IMR-90 (cell line): ENCODE measurements at places on chromosomes 12 and 14. TPM values are rescaled to one million over a fixed set of nuclear protein-coding genes. Genes with fewer than 3 reads are reported as not detected.

DNA sequence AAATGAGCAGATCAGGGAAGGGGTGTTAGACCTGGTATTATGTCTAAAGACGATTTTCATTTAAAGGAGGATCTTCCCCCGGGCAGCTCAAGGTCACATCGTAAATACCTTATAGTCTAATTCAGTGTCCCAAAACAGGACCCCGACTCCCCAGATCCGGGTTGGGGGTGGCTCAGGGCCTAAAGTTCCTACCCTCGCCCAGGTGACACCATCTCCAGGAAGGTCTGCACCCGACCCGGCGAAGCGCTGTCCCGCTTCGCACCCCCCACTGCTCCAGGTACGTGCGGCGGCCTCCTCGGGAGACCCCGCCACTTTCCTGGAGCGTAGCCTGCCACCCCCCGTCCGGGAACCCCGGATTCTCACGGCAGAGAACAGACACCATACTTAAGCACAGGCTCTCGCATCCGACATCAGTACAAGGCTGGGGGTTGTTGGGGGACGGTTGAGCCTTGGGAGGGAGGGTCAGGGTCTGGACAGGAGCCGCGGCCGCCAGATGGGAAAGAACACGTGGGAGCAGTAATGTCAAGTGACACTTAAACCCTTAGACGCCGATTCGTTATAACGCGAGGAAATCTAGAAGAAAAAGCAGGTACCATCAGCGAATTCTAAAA is 556 bp downstream of the TIMM9 start:
- DNase-seq = peak; percentile 65

GRCh38 chr12:56152756-56153677 is 630 bp downstream of the MYL6B start:
- no peak for DNase-seq

DNA sequence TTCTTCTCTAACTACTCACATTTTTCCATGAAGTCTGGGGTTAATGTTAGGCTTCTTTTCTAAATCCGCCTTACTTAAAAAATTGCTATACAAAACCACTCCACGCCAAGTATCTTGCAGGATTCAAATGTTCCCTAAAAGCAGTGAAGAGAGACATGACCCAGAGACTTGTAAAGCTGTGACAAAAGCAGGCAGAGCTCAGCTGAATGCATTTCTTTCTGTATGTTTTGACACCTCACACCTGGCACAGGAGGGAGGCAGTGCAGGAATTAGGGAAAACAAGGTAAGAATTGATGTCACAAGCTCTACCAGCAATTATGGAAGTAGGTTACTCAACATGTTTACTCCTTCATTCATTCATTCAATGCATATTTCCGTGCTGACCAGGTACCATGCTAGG is 295.0 kb downstream of the RPAP3 start:
- no peak for DNase-seq

DNA sequence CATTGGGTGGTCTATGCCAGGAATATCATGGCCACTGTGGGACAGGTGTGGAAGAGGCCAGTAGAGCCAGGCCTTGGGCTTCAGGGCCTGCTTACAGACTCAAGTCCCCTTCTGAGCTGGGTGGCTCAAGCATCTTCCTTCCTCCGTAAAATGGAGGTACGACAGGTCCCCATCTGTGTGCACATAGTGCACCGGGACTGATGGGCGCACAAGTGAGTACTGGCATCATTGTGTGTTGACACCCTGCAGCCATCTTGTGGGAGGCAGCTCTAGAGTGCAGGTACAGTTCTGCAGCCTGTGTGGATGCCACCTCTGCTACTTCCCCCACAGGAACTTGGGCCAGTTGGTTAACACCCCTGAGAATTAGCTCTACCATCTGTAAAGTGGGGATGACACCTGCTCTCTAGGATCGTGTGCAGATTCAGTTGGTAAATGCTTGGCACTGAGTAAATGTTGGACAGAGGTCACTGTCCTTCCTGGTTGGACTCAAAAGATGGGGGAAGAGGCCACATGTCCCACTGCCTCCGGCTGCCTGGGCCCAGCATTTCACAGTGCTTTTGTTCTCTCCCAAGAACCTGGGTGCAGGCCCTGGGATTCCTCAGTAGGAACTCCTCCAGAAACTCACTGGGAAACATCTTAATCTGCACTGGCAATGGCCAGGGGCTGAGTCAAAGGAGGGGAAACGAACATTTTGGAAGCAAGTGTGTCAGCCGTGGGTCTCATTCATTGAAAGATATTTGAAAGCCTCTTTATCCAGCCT is 70.6 kb downstream of the C14orf132 start:
- DNase-seq = no peak

GRCh38 chr14:100822013-100822412 is 3.9 kb upstream of the MEG3 start:
- DNase-seq = no peak

GRCh38 chr12:22272335-22273151 is 62.0 kb downstream of the ST8SIA1 start:
- DNase-seq = no peak

- no peak for DNase-seq
Observed at GRCh38 chr12:132496710-132497109, 6.8 kb downstream of the FBRSL1 start.

DNA sequence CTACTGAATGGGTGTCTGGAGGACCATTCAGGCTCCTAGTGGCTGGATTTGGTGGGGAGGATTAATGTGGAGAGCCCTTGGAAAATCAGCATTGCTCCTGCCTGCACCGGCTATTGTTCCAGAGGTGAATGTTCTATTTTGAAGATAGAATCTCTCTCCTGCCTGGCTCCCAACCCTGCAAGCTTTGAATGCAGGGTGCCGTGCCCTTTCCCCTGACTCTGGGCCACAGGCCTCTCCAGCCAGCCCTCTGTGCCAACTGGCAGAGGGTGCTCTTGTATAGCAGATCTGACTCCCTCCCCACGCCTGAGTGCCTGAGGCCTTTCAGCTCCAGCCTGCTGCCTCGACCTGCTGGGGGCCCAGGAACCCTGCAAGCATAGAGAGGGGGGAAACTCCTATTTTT is 106.8 kb downstream of the TMEM260 start:
- DNase-seq = no peak

GRCh38 chr12:32644431-32644830 is 34.7 kb upstream of the DNM1L start:
- no peak for DNase-seq

GRCh38 chr12:5466521-5466960 is 34.6 kb downstream of the NTF3 start:
- DNase-seq = peak; percentile 42

DNA sequence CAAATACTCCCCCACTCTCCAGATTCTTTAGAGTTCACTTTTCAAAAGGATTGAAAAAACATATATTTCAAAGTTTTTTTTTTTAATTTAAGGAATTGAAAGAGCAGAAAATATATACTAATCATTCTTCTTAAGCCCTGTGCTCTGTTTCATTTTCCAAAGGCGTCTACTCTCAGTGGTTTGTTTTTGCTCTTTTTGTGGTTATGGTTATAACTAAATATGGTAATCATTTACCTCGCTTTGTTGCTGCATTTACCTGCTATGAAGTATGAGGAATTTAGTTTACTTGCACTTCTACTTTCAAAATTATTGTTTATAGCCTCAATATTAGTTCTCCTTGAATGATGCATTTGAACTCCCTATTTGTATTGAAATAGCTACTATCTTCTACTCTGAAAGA is 55.9 kb upstream of the LRRK2 start:
- no peak for DNase-seq

DNA sequence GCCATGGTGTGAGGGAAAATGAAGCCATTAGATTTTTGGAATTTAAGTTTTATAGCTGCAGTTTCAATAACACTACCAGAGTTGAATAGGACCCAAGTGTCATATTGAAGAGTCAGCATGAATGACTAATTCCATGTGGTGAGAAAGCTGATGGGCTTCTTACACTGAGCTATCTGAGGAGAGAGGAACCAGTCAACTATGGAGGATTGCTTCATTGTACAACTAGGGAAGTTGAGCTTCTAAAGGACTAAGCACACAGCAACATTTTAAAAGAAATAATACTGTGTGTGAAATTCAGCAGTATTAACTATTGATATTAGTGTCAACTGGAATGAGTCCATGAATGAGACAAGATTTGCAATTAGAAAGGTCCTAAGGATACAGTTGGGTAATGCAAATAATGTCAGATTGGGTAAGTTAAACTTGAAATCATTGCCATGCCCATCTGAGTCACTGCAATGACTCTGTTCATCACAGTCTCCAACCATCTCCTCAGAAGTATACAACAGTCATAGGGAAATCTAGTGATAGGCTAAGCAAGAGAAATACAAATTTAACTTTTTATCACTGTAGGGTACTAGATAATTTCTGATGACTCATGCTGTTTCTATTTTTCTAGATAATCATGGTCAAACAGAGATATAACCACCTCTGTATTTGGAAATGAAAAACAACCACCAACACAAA is 394.2 kb downstream of the FSCB start:
- DNase-seq = no peak

- no peak for DNase-seq
Observed at GRCh38 chr12:93180566-93180965, 197.2 kb upstream of the NUDT4 start.

DNA sequence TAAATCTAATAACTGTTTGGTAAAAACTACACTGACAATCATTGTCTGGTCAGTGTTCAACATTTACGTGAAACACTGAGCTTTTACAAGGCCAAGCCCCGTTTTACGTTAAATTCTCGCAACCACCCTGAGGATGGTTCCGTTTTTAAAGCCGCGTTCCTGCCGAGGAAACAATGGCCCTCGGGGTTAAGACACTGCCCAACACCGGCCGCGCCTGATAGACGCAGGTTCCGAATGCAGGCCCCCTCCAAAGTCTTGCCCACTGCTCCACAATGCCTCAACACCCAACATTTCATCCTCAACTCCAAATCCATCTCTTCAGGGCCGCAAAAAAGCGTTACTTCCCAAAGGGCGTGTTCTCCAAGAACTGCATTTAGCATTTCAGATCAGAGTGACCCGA is 953 bp upstream of the SNRPF start:
- no peak for DNase-seq

- no peak for DNase-seq
Observed at GRCh38 chr12:67046062-67046461, 223.1 kb upstream of the CAND1 start.

Gene PCED1B
- polyA plus RNA-seq = 2.0 and 2.6 TPM in 2 replicates
